ENCODE measurements at places on chromosomes 2 and 18.

DNA sequence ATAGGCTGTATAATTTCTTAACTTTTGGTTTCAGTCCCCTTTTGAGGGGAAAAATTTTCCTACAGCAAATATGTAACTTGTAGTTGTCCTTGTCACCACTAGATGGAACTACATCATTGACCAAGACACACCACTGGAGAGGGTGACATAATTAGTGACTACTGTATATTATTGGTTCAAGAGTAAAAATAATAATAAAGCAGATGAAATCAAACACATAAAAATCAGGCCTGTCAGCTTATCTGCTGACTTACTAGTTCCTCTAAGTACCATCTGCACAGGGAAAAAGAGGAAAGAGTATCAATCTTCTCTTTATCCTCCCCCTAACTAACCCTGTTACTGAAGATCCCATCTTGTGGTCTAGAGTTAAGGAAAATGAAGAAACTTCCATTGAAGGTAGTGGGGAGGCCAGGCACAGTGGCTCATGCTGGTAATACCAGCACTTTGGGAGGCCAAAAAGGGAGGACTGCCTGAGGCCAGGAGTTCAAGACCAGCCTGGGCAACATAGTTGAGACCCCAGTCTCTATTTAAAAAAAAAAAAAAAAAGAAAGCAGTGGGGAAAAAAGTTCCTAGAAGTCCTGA lies 29.6 kb upstream of the ENOSF1 start:
- DNase-seq = no peak

DNA sequence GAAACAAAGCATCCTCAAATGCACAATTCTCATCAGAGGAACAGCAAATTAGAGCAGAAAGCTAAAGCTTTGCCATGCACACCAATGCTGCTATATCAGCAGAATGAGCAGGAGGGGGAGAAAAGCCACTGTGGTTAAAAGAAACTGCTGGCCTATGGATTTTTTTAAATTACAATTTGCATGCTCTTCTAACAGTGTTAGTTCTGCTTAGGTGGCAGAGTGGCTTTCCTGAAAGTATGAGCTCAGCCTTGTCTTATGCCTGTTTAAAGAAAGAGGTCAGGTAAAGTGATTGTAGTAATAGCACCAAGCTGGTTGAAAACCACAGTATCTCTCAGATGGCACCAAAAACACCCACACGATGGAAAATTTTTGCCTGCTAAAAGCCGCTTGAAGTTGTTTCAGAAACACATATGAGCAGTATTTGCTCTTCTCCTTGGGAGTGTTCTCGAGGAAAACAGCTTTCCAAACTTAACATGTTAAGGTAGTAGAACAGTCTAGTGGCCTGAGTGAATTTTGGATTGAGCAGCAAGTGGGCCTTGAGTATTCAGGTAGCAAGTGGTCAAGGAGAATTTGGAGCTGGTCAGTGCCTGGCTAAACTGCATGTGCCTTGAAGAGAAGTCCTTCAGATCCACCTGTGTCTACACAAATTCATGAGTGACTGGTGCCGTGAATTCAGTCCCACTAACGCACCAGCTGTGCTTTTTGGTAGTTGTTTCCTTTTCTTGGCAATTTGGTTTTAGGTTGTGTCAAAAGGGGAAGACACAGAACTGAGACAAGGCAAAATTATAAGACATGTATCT lies 19.6 kb upstream of the NDUFV2 start:
- DNase-seq = no peak

GRCh38 chr2:202910698-202911097 lies 775 bp downstream of the WDR12 start:
- DNase-seq = no peak

DNA sequence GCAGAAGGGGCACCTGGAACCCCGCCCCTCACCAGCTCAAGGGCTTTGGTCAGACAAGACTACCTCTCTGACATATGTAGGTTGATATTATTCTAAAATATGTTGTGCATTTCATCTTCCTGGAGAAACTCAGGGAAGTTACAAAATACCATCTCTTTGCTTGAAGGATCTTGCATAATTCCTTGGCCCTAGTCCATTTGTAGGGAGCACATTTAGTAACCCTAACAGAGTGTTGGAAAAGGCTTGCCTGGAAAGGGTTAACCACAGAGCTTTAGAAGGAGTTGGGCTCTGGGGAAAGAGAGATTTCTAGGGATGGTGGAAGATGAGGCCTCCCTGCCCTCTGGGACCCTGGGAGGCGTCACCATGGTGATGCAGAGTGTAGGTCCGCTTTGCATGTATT lies 143.0 kb upstream of the SLC1A4 start:
- DNase-seq = no peak

DNA sequence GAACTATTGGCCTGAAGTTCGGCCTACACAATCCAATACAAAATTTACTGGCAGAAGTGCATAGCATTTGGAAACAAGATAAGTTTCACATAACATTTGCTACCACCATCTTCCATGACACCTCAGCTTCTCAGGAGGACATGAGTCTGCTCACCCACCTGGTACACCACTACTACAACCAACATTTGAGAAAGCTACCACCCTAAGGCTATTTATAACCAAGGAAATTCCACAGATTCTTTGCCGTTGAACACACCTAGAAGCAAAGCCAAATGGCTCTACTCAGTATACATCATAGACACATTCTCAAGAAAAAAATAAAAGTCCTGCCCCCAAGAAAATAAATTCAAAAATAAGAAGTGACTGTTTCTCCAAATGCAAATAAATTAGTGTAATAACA lies 145.3 kb downstream of the SPAG16 start:
- no peak for DNase-seq

GRCh38 chr18:41126541-41127235 lies 828.3 kb upstream of the PIK3C3 start:
- DNase-seq = no peak

DNA sequence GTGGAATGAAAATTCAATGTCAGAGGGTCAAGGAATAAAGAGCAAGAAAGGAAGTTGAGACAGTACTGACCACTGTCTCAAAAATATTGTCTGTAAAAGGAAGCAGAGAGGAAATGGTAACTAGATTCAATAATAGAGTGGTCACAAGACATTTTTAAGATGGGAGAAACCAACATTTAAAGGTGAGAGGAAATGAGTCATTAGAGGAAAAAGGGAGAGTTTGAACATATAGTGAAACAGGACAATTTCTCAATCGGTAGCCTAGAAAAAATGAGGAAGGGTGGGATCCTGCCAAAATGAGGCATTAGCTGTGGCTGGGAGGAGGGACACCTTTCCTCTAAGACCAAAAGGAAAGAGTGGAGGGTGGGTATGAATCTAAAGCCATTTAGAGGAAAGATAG lies 288.5 kb downstream of the SP3 start:
- no peak for DNase-seq

GRCh38 chr2:72915907-72916742 lies 1.2 kb upstream of the EMX1 start:
- peak; percentile 18 for DNase-seq

GRCh38 chr2:86787736-86788135 lies 3.0 kb downstream of the CD8A start:
- no peak for DNase-seq
